ENCODE measurements at places on chromosomes 3 and 15. TPM values are rescaled to one million over a fixed set of nuclear protein-coding genes. Genes with fewer than 3 reads are reported as not detected.

The SENP8 gene
- polyA plus RNA-seq = 0.46 TPM

The CDHR4 gene
- polyA plus RNA-seq = 5.0 TPM

The RASGRP1 gene
- polyA plus RNA-seq = 0.50 TPM

The TASOR gene
- 17.0 TPM for polyA plus RNA-seq

The SCN5A gene
- polyA plus RNA-seq = 0.38 TPM

The RNF13 gene
- polyA plus RNA-seq = 75.3 TPM

The GP5 gene
- polyA plus RNA-seq = 0.15 TPM

The CCDC39 gene
- polyA plus RNA-seq = not detected

The CPN2 gene
- not detected for polyA plus RNA-seq

The RNF7 gene
- polyA plus RNA-seq = 123 TPM

The CISH gene
- 1.5 TPM for polyA plus RNA-seq

The SEMA6D gene
- polyA plus RNA-seq = 6.8 TPM

The NOX5 gene
- polyA plus RNA-seq = 0.23 TPM

The RHCG gene
- 1.0 TPM for polyA plus RNA-seq

The P2RY1 gene
- polyA plus RNA-seq = 0.13 TPM

The COX5A gene
- 128 TPM for polyA plus RNA-seq

The ARNT2 gene
- polyA plus RNA-seq = 2.3 TPM
